ENCODE measurements at places on chromosomes 11 and 22.

GRCh38 chr11:68968306-68969250, 12.2 kb downstream of the MRGPRD start:
- peak; percentile 18 for DNase-seq

DNA sequence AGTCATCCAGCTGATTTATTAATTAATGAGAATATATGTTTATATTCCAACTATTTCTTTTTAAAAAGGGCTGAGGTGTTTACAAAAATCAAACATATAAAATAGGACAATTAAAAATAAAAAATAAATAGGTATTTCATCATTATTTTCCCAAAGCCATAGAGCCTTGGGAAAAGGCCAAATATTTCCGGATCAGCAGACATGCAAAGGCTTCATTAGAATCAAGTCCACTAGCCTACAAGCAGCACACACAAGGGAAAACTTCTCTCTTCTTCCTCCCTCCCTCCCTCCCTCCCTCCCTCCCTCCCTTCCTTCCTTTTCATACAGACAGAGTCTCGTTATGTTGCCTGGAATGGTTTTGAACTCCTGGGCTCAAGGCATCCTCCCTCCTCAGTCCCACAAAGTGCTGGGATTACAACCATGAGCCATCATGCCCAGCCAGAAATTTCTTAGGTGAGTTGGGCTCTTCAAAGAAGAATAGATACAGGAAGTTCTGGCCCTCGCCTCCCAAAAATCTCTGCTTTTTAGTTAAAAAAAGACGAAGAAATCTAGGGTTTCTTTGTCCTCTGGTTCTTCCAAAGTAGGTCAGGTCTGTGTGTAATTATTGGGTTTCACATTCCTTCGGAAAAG, 121.2 kb downstream of the SIK3 start:
- no peak for DNase-seq

DNA sequence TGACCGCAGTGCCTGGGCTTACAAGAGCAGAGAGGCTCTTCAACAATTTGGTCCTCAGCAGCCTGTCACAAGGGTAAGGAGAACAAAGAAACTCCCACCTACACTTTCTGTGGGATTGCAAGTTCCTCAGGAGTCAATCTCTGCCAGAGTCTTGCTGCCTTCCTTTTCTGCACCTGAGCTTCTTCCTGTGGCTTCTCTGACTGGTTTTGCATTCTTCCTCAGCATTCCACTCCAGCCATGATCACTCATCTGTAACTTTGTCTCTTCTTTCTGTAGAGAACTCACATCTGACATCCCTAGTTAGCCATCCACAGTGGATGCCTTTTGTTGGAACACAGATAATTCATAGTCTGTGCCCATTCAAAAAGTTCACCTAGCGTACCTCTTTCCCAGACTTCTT, 14.2 kb upstream of the OR6A2 start:
- DNase-seq = no peak

DNA sequence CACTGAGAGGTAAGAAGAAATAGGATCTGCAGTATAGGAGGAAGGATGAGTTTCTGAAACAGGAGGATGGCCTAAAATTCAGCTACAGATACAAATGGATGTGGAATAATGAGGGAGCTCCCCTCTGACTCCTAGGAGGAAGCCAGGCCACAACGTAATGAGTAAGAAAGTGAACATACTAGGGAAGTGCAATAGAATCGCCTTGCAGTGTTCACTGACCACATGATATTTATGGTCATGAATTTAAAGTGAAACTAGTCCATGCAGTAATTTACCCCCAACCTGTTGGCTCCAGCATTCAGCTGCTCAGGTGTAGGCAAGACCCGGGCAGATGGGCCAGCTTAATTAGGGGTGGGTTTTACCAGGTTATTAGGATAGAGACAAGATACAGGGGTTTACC, 101.7 kb downstream of the DEUP1 start:
- no peak for DNase-seq

DNA sequence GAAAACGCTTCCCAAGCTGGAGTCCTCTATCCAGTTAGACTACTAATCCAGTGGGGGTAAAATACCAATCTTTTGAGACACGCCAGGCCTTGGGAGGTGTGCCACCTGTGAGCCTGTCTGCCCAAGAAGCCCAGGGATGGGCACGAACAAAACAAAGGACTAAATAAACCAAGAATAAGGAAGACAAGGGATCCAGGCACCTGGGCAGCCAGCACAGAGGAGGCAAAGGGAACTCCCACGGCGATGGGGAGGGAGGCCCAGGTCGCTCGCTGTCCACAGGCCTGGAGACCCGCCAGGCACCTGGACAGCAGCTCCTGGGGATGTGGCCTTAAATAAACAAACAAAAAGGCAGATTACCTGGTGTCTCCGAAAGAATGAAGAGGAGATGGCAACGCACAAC, 31.4 kb downstream of the LRFN4 start:
- DNase-seq = no peak

- no peak for DNase-seq
These were observed 131.0 kb downstream of the SLC1A2 start for GRCh38 chr11:35288309-35288708.

DNA sequence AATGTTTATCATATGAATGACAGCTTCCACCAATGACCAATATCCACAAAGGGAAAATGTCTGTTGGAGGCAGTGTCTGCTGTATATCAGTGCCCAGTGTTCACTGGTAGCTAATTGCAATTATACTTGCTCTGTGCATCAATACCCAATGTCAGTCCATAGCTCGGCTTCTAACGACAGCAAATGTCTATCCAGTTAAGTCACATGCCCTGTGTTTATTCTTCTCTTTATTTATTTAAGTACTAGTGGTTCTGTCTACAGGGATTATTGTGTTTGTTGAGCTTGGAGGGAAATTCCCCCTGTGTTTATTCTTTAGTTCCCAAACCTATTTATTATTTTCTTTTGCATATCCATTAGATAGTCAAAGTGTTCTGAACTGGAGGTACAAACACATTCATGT, 18.6 kb downstream of the TSKU start:
- DNase-seq = no peak

DNA sequence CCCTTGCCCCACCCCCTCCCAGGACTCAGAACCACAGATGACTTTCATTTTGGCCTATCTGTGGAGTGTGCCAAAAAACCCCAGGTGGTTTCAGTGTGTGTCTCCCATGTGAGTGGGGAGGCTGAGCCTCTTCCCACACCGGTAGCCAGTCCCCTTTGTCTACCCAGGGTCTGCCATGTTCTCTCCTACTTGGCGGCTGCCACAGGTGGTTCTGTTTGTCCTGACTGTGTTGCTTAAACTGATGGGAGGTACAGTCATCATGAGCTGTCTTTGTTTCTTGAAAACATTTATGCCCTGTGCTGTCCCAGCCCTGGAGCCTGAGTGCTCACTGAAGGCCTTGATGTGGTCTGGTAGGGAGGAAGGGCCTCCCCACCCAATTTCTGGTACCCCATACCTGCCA, 39.7 kb upstream of the SUSD2 start:
- no peak for DNase-seq

- no peak for DNase-seq
These were observed 113.6 kb downstream of the TEAD1 start for GRCh38 chr11:12787847-12788246.

- DNase-seq = no peak
These were observed 35.8 kb downstream of the CSTPP1 start for GRCh38 chr11:46972343-46972742.

GRCh38 chr11:133762538-133762937, 82.8 kb downstream of the SPATA19 start:
- no peak for DNase-seq

GRCh38 chr11:68735646-68736045, 15.7 kb downstream of the TESMIN start:
- DNase-seq = no peak

GRCh38 chr22:38943201-38943600, 14.2 kb upstream of the APOBEC3A start:
- DNase-seq = no peak

GRCh38 chr22:19242699-19243098, 48.8 kb downstream of the CLTCL1 start:
- DNase-seq = no peak

DNA sequence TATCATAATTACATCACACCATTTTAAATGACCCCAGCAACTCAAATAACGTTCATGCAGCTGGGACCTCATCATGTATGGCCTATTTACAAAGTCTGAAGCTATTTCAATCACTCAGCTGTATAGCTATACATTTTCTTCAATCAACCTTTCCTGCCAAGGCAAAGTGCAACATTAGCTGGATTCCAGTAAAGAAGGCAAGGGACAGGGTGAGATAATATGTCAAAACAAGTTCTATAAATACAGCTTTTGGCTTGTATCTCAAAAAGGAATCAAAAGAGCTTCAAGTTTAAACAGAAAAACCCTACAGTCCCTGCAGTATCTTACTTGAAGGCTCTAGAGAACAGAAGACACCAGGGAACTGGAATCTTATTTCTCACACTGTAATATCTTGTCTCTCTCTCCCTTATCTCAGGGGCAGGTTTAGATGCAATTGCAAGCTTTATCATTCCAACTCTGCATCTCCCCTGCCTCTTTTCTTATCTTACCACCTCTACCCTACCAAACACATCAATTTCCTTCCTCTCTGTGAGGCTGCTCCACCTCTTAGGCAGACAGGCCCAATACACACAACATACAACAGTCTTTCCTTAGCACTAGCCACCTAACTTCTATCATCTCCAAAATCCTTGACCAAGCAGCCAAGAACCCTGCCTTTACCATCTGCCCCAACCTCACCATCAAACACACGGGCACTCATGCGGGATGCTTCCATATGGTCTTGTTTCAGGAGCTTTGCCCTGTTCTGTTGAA, 34.5 kb downstream of the CELF1 start:
- no peak for DNase-seq

DNA sequence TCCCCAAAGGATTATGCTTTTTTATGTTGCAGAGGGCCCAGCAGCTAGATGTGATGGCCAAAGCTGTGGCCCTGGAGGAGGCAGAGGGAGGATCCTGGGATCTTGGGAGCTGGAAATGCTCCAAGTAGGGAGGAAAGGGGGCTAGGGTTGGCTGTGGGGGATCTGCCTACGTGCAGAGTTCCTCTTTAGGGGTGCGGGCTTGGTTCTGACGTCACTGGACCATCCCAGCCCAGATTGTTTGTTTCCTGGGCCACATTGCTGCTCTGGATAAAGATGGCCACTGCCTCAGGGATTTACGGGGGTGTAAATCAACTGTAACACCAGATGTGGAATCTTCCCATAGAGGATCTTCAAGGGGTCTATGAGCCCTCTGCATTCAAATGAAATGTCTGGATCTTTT, 110.3 kb upstream of the SYT13 start:
- no peak for DNase-seq

DNA sequence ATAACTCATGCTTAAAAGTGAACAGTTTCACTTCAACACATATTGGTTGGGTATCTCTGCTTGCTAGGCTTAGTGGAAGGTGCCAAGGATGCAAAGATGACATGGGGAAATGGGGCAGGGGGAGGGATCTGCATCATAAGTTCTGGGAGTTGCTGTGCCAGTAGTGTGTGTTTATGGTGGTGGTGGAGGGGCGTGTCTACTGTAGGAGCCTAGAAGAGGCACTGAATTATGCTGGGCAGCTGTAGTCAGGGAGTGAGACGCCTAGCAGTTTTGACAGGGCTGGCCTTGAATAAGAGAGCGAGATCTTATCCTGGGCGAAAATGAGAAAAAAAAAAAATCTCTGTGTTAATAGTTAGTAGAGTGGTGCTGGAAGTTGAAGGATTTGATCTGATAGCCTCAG, 3.0 kb downstream of the ELMOD1 start:
- peak; percentile 21 for DNase-seq

DNA sequence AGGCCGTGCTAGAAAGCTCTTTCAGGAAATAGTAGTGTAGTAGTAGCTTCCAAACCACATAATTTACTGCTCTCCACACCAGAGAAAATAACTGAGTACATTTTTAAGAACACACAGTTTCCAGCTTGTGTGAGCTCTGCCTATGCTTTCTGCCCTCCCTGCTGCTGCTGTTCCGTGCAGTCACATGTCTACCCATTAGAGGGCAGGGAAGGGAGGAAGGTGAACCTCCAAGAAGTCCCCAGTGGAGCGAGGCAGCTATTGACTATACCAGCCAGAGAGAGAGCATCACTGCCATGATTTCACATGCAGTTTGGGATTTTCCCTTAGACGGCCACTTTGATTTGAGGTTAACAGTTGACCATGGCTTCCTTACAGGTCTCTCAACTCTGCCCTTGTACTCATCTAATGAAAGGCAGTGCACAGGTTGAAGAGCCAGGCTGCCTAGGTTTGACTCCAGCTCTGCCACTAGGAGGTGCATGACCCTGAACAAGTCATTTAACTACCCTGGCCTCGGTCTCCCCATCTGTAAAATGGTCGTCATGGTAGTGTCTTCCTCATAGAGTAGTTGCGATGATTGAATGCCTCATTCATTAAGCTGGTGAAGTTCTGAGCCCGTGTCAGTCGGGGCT, 19.7 kb upstream of the CTTN start:
- DNase-seq = no peak

GRCh38 chr11:14015711-14016110, 53.2 kb downstream of the SPON1 start:
- no peak for DNase-seq
